ENCODE measurements at places on chromosomes 1 and 21.

DNA sequence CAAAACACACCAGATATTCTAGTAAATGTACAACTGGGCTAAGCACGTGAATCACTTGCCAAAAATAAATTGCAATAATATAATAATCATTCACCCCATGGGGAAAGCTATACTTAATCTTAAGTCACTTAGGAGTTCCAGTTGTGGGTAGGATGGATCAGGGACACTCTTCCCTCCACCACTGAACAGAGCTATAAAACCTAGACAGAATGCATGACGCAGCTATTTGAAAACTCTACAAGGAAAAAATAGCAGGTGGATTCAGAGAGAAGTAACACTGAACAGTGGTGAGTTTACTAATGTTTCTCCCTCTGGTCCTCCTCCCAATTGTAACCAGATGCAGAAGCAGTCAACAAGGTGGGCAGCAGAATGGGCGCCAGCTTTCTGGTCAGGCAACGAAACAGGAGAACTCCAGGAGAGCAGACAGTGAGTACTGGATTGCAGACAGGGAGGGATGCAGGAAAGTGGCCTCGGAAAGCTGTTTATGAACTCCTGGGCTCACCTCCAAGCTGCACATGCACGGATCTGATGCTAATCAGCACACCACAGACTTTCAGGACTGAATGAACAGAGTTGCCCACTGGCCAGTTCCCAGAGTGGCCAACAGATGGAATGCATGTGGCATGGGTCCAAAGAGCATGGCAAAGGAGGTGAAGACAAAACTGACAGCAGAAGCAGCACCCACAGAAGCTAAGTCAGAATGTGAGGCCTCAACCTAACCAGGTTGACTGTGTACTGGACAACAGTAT is 41.4 kb downstream of the TARBP1 start:
- H3K4me3 ChIP-seq: no peak overlapping the region
- H3K4me1 ChIP-seq: peaks cover 16% of the 10 kb centered on the region
- H3K36me3 ChIP-seq: peaks cover 87% of the 10 kb centered on the region

DNA sequence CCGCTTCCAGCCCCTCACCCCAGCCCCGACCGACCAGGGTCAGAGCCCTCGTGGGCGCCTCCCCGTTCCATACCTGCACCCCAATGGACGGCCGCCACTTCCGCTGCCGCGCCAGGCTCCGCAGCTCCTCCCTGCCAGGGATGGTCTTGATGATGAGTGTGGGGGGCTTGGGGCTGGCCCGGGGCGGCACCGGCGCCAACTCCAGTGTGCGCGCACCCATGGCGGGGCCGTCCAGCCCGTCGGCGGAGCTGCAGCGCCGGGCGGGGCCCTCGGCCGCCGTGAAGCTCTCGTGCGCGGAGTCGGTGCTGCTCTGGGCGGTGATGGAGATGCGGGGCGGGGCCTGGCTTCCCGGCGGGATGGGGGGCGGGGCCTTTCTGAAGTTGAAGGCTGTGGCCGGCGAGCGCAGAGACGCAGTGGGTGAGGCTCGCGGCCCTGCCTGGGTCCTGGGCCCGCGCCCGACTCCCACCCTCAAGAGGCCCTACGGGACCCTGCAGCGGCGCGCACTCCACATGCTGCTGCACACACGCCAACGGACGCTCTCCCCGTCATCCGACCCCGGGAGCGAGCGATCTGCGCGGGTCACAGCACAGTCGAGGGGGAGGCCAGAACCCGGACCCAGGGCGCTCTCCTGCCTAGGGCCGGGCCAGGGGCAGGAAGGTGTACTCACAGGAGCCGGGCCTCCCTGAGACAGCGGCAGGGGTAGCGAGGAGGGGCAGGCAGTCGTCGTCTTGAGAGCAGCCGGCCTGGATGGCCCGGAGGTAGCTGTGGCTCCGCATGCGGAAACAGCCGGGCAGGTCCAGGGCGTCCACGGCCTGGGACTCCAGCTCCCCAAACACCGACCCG is 26.1 kb upstream of the SMIM12 start:
- peaks cover 5% of the 10 kb centered on the region for H3K4me1 ChIP-seq
- H3K4me3 ChIP-seq: peak overlapping the region; percentile 68
- peaks cover 52% of the 10 kb centered on the region for H3K27me3 ChIP-seq
- no peaks in the 10 kb centered on the region for H3K36me3 ChIP-seq
- DNase-seq: peak; percentile 48
- no peak overlapping the region for H3K27ac ChIP-seq

DNA sequence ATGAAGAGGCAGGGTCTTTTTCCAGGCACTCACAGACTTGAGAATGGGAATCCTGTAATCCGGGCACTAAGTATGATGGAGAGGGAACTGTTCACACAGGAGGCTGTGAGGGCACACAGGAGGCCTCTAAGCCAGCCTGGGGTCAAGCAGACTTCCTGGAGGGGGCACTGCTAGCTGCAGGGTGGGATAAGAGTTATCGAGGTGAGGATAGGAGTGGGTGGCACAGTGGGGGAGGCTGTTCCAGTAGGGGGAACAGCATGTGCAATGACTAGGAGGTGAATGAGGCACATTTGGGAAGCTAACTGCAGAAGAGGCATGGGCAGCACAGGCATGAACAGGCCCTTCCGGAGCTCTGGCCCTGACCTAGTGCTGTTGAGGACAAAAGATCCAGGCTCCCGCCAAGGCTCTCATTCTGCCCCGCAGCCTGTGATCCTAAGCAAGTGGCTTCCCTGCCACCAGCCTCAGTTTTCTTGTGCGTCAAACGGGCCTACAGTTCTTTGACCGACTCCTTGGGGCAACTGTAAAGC is 216.7 kb downstream of the TRABD2B start:
- H3K27me3 ChIP-seq: no peaks in the 10 kb centered on the region
- DNase-seq: no peak
- no peak overlapping the region for H3K4me3 ChIP-seq
- H3K27ac ChIP-seq: no peak overlapping the region
- H3K4me1 ChIP-seq: no peaks in the 10 kb centered on the region

DNA sequence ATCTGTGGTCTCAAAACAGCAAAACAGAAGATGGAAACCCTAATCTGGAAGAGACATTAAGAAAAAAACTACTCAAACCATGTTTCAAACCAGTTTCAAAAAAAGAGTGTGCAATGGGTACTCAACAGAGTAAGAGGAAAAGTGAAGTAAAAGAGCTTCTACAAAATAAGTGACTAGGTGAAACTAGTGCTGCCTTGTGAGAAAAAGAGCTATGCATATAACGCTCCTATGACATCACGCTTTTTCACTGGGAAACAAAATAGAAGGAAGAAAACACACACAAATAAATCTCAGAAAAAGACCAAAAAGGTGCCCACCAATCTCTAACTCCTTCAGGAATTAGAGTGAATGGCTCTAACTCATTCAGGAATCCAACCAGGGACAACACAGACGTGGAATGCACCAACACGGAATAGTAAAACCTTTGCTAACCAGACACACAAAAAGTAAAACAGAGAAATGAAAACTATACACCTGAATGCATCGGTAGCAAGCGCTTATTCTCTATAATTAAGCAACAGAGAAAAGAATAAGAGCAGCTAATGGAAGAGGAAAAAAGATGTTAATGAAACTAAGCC is 1.3 kb downstream of the FOXJ3 start:
- H3K4me1 ChIP-seq: peaks cover 33% of the 10 kb centered on the region
- peak overlapping the region; percentile 58 for H3K27ac ChIP-seq
- peak overlapping the region; percentile 87 for H3K4me3 ChIP-seq

DNA sequence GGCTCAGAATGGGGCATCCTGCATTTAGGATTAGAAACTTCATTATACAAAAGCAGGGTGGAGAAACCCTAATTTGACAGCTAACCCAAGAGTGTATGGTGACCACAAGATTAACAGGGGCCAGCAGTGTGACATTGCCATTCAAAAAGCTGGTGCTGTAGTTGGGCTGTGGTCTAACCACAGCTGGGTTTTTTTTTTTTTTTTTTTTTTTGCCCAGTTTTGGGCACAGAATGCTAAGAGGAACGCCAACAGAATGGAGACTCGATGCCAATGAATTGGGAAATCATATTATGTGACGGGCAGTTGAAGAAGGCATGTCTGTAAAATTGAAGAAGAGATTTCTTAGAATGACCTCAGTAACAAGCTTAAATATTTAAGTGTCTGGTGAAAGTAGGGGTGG is 58.4 kb downstream of the NFIA start:
- H3K36me3 ChIP-seq: no peaks in the 10 kb centered on the region
- H3K27ac ChIP-seq: no peak overlapping the region
- H3K4me1 ChIP-seq: no peaks in the 10 kb centered on the region
- H3K27me3 ChIP-seq: peaks cover 8% of the 10 kb centered on the region

DNA sequence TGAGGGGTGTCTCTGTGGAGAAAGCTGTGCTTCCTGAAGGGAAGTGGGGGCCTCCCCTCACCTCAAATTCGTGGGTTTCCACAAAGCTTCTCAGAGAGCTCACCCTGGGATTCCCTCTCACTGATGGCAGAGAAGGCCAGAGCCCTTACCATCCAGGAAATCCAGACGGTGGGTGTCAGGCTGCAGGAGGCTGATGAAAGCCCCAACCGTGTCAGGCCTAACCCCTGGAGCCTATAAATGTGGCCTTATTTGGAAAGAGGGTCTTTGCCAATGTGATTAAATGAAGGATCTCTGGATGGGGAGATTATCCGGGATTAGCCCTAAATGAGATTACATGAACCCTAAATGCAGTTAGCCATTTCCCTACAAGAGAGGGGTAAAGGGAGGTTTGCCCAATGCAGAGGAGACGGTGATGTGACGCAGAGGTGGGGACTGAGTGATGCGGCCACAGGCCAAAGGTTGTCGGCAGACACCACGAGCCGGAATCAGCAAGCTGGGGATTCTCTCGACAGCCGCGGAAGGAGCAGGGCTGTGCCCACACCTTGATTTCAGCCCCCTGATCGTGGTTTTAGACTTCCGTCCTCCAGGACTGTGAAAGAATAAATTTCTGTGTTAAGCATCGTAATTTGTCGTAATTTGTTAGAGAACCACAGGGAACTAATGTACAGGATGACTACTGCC is 82.6 kb downstream of the TOMM20 start:
- no peak for DNase-seq
- H3K4me1 ChIP-seq: peaks cover 58% of the 10 kb centered on the region
- no peaks in the 10 kb centered on the region for H3K27me3 ChIP-seq

GRCh38 chr1:176843352-176844297 is 320.9 kb downstream of the ASTN1 start:
- DNase-seq: no peak
- H3K27me3 ChIP-seq: no peaks in the 10 kb centered on the region
- H3K36me3 ChIP-seq: no peaks in the 10 kb centered on the region
- no peak overlapping the region for H3K4me3 ChIP-seq
- no peak overlapping the region for H3K27ac ChIP-seq

- H3K4me1 ChIP-seq: no peaks in the 10 kb centered on the region
- H3K27me3 ChIP-seq: no peaks in the 10 kb centered on the region
- H3K36me3 ChIP-seq: no peaks in the 10 kb centered on the region
Observed at GRCh38 chr1:2315674-2316450, 75.5 kb downstream of the MORN1 start.

- DNase-seq: no peak
- peaks cover 10% of the 10 kb centered on the region for H3K4me1 ChIP-seq
- no peaks in the 10 kb centered on the region for H3K27me3 ChIP-seq
- H3K36me3 ChIP-seq: peaks cover 93% of the 10 kb centered on the region
Observed at GRCh38 chr1:17423781-17424245, 15.7 kb downstream of the RCC2 start.

DNA sequence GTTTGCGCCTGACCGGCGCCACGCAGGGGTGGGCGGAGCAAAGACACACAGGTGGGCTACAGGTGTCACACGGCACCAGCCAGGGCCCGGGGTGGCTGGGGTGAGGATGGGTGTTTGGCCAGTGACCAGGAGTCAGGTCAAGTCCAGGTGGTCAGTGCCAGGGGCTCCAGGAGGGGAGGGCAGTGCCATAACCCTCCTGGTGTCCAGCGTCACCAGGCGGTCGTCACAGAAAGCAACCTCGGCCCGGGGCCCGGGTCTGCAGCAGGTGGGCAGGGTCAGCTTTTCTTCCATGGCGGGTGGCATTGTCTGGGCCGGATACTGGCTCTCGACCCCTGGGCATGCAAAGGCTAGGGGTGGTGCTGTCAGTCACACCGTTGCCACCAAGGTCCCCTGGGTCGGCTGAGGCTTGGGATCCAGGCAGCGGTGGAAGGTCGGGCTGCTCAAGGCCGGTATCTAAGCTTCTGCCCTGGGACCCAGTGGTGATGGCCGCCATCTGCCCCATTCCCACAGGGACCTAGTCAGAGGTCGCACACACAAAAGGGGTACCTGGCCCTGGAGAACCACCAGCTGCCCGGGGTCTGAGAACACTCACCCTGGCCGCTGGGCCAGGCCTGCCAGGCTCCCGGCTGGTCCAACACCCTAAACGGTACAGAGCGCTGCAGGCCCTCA is 1.8 kb downstream of the FNDC10 start:
- H3K27ac ChIP-seq: no peak overlapping the region
- H3K36me3 ChIP-seq: no peaks in the 10 kb centered on the region
- H3K4me1 ChIP-seq: peaks cover 2% of the 10 kb centered on the region
- H3K27me3 ChIP-seq: peaks cover 5% of the 10 kb centered on the region

Measured in activated T-helper 2 cell treated with anti-CD3 and anti-CD28 coated beads, Interferon-gamma antibody, Interleukin-2, Interleukin-4, amounts not matched to agents 10 μg/mL and 5 μg/mL and 100 μg/mL, durations not matched to agents 14 hours and 24 hours and 36 hours (primary cell).